ENCODE measurements at places on chromosomes 12 and 14.

DNA sequence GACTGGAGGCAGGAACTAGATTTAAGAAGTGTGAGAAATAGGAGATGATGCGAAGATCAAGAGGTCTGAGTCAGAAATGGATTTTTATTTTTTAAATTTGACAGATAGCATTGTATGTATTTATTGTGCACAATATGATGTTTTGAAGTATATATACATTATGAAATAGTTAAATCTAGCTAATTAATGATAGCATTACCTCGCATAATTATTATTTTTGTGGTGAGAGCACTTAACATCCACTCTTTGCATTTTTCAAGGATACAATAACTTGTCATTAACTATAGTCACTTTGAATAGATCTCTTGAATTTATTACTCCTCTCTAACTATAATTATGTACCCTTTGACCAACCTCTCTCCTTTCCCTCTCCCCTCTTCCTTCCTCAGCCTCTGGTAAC is 3.7 kb downstream of the SMOC1 start:
- no peak for DNase-seq

GRCh38 chr14:85195872-85196477 is 334.0 kb upstream of the FLRT2 start:
- no peak for DNase-seq

GRCh38 chr12:14635776-14636175 is 60.6 kb downstream of the GUCY2C start:
- no peak for DNase-seq

DNA sequence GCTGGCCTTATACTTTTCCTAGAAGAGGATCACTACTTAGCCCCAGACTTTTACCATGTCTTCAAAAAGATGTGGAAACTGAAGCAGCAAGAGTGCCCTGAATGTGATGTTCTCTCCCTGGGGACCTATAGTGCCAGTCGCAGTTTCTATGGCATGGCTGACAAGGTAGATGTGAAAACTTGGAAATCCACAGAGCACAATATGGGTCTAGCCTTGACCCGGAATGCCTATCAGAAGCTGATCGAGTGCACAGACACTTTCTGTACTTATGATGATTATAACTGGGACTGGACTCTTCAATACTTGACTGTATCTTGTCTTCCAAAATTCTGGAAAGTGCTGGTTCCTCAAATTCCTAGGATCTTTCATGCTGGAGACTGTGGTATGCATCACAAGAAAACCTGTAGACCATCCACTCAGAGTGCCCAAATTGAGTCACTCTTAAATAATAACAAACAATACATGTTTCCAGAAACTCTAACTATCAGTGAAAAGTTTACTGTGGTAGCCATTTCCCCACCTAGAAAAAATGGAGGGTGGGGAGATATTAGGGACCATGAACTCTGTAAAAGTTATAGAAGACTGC is 1.5 kb downstream of the MGAT2 start:
- no peak for DNase-seq

- DNase-seq: no peak
Measured at GRCh38 chr12:29428633-29429032, 47.7 kb upstream of the ERGIC2 start.

- DNase-seq: no peak
Measured at GRCh38 chr12:45557016-45557415, 172.5 kb upstream of the ARID2 start.

DNA sequence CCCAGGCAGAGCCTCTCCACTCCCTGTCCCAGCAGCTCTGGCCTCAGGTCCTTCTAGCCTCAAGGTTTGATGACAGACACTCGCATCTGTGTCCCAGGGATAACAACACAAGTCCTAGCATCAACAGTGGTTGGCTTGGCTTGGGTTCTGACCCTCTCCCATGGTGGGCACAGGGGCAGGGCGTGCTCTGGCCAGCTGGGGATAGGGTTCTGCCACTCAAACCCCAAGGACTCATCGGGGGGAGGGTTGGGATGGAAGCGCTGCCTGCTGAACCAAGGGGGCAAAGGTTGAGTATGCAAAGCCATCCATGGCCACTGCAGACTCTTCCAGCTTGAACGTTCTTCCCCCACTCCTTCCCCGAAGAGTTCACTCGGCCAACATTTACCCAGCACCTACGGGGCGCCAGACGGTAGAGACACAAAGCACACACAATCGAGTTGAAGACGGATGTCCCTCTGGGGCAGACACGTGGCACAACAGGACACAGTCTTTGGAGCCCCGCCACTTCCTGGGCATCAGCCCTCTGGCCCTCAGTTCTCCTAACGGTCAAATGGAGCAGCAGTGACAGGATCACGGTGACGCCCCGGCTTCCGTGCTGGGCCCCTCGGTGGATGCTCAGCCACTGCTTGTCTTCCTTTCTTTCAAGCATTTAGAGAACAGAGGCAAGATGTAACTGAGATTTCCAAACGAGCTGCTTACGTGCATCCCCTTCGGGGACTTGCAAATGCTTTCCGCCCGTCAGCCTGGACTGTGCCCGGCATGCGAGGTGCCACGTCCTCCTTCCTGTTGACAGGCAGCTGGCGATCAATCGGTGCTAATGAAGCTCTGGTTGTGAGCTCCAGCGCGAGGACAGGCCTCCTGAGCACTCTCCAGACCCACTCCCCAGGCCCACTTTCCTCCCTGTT is 42.6 kb downstream of the DLK1 start:
- no peak for DNase-seq

DNA sequence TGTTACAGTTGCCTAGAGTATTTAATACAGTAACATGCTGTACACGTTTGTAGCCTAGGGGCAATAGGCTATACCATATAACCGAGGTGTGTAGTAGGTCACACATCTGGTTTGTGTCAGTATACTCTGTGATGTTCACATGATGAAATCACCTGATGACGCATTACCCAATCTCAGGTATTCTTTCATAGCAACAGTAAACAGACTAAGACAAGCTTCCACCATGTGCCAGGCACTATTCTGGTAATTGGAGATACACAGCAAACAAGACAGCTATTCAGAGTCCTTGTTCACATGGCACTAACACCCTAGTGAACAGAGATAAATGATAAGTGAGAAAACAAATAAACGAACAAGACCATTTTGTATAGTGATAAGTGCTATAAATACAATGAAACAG is 3.8 kb upstream of the PDE3A start:
- peak; percentile 61 for DNase-seq

DNA sequence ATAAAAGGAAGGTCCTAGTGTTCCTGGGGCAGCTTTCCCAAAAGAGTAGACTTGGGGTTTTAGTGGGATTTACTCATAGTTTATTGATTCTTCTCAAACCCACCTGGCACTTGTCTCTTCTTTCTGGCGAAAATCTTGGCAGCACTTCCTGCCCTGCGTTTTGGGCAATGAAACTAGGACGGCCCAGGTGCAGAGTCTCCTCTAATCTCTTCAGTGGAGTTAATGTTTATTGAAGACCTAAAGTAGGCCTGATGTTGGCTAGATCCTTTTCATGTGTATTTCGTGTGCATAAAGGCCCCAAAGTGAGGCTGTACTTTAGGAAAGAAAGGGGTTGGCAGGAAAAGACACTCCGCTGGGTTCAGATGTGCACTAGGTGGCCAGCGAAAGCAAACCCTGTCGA is 5.1 kb downstream of the WNT5B start:
- no peak for DNase-seq

GRCh38 chr12:120851444-120851843 is 52.7 kb downstream of the SPPL3 start:
- no peak for DNase-seq

- no peak for DNase-seq
Measured at GRCh38 chr12:23525450-23526072, 423.9 kb downstream of the SOX5 start.

DNA sequence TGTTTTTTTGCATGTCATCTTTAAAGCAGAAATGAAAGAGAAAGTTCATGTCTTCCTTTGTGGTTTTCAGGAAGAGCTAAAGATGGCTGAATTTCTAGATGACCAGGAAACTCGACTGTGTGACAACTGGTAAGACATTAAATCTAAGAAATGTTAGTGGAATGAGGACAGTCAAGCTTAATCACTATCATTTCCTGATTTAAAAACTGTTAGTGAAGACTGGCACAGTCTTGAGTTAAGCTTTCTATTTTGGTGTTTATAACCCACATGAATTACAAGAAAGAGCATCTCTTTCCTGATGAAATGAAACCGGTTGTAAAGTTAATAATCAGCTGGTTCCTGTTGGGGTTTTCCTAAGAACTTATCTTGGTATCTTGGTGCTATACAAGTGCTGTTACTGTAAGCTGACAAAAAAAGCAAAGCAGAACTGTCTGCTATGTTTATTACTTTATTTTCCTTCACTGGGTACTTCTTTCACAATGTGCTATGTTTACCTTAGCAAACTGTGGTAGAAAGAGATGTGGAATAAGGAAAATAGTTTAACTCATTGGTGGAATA is 5.2 kb downstream of the TRAFD1 start:
- DNase-seq: no peak

GRCh38 chr12:96132819-96133218 is 61.4 kb upstream of the ELK3 start:
- DNase-seq: no peak

DNA sequence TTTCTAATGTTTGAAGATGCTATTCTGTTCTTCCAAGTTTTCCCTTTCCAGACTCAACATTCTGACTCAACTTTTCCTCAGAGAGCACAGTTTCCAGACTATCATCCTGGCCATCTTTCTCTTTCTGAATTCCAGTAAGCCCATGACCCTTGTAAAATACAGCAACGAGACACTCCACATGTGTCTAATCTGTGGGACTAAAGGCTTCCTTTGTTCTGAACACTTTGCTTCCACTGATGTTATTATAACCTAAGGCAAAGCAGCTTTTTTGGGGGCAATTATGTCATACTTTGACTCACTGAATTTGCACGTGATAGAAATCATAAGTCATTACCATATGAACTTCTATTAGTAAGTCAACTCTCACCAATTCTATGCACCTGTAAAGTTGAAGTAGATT is 6.3 kb upstream of the ART4 start:
- no peak for DNase-seq

- no peak for DNase-seq
Measured at GRCh38 chr14:80627745-80628144, 313.8 kb downstream of the CEP128 start.

DNA sequence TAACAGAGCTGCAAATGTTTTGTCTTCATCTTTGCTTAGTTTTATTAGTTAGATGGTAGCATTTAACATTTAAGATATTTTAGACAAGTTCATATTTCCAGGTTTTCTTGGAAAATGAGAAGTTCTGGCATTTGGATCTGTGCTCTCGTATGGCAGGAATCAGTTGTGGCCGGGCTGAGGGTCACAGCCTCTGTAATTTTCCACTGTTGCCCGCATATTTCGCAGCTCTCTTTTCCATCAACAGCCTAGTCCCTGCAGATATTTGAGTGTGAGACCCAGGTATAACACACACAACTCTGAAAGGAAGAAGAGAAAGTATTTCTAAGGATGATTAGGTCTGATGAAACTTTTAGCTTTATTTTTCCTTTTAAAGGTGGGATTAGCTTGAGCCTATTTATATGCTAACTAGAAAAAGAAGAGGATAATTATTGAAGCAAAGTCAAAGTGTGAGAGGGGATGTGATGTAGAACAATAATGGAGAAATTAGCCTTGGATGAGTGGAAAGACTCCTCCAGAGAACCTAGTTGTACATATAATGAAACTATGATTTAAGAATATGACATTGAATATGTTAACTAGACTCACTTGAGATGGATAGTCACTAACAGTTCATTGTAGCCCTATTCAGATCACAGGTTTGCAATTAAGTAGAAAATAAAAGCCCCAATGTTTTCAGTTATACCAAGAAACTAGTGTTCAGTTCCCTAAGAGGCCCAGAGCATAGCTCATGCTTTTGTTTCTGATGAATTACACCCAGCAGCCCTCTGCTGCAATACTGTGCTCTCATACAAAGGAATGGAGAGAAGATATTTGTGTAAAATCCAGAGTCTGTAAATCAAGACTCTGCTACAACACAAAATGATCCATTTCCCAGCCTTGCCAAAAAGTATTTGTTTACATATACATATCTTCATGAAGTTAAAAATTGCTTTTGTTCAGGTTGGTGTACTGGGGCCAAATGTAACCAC is 158.4 kb downstream of the C12orf50 start:
- no peak for DNase-seq

- DNase-seq: no peak
Measured at GRCh38 chr14:69133206-69134125, 19.5 kb downstream of the DCAF5 start.

- DNase-seq: no peak
Measured at GRCh38 chr14:89514601-89515000, 97.6 kb upstream of the FOXN3 start.

DNA sequence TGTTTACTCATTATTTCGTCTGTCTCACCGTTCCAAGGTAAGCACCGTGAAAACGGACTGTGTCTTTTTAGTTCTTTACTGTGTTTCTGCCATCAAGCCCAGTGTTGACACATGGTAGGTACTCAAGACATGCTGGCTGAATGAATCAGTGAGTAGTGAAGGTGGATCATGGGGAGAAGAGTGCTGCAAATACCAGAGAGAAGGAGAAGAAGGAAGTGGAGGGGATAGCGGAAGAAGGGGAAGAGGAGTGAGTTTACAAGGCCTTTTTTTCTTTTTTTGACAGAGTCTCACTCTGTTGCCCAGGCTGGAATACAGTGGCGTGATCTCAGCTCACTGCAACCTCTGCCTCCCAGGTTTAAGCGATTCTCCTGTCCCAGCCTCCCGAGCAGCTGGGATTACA is 54.6 kb downstream of the ETV6 start:
- no peak for DNase-seq

GRCh38 chr12:125882141-125882540 is 816.9 kb downstream of the AACS start:
- no peak for DNase-seq

GRCh38 chr14:71716041-71716772 is 216.0 kb upstream of the RGS6 start:
- DNase-seq: no peak

- no peak for DNase-seq
Measured at GRCh38 chr14:73173092-73173735, 36.9 kb downstream of the PSEN1 start.

GRCh38 chr14:42163136-42163535 is 556.5 kb downstream of the LRFN5 start:
- DNase-seq: no peak

DNA sequence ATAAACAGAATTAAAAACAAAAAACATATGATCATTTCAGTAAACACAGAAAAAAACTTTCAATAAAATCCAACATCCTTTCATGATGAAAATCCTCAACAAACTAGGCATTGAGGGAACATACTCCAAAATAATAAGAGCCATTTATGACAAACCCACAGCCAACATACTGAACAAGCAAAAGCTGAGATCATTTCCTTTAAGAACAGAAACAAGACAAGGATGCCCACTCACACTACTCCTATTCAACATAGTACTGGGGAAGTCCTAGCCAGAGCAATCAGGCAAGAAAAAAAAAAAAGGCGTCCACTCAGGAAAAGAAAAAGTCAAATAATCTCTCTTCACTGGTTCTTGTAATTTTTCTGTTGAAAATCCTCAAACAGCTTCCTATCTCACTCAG is 30.1 kb downstream of the MRPL42 start:
- DNase-seq: no peak

- DNase-seq: no peak
Measured at GRCh38 chr12:92431146-92431545, 271.6 kb upstream of the PLEKHG7 start.

DNA sequence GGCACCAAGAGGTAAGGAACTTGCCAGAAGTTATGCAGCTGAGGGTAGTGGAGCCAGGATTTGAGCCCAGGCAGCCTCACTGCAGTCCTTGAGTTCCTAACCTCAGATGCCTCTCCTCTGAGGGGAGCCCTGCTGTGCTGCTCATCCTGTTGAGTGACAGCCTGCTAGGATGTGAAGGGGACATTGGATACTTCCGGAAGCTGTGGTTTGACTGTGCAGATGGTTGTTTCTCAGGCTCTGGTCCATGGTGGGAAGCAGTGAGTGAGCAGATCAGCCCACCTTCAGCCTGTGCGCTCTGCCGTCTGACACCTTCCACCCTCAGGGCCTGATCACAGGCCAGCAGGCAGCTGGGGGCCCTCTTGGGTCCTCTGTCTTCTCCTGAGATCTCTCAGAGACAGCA is 253.2 kb downstream of the CACNA1C start:
- DNase-seq: no peak
